Hippocampal formation (tissue), 2 donors: ENCODE measurements at places on chromosomes 7 and 10.
A peak's percentile ranks its signal among the peaks of the same experiment; 100 is the strongest.

- DNase-seq, result no peak
Observed at GRCh38 chr10:81303656-81304055, 571.3 kb upstream of the NRG3 start.

- peak; percentile 70 for DNase-seq
Observed at GRCh38 chr7:4681886-4682620, at the start of gene FOXK1. Gene FOXK1 (plus strand): TSS chr7:4682295. CDS start chr7:4682309, 14 bp downstream.

DNA sequence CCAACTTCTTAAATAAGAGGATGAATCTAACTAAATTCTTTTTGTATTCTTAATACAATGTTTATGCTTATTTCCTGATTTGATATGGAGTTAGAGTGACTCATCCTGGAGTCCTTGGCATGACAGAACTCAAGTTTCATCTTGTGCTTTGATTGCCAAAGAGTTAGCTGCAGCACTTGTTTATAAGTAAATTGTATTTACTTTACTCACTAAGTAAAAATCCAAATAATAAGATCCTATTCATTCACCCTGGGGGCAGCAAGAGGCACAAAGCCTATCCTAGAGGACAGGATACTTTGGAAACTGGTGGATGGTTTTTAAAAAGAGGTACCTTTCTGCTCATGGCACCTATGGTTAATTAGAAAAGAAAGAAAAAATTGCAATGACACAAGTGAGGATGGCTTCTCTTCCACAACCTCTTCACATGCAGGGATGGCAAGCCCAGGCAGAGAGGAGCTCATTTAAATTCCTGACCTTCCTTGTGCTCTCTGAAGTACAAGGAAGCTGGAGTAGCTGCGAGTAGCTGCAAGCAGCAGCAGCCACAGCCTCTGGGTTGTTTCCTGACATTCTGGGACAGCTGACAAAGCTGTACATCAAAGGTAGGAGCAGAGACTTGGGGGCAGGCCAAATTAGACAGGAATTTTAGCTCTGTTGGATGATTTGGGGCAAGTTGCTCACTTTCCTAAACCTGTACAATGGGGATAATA lies 28.5 kb upstream of the CROT start:
- DNase-seq, result no peak

DNA sequence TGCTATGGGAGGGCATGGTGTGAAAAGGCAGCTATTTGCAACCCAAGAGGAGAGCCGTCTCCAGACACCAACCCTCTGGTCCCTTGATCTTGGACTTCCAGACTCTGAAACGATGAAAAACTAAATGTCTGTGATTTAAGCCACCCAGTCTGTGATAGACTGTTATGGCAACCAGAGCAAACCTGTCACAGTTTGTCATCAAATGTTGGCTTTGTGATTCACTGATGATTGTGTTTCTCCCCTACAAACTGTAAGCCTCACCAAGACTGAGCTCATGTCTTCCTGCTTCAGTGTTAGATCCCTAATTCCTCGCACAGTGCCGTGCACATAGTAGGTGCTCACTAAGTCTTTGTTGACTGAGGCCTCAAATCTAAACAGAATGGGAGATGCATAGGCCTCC lies 224.6 kb upstream of the PITRM1 start:
- no peak for DNase-seq

DNA sequence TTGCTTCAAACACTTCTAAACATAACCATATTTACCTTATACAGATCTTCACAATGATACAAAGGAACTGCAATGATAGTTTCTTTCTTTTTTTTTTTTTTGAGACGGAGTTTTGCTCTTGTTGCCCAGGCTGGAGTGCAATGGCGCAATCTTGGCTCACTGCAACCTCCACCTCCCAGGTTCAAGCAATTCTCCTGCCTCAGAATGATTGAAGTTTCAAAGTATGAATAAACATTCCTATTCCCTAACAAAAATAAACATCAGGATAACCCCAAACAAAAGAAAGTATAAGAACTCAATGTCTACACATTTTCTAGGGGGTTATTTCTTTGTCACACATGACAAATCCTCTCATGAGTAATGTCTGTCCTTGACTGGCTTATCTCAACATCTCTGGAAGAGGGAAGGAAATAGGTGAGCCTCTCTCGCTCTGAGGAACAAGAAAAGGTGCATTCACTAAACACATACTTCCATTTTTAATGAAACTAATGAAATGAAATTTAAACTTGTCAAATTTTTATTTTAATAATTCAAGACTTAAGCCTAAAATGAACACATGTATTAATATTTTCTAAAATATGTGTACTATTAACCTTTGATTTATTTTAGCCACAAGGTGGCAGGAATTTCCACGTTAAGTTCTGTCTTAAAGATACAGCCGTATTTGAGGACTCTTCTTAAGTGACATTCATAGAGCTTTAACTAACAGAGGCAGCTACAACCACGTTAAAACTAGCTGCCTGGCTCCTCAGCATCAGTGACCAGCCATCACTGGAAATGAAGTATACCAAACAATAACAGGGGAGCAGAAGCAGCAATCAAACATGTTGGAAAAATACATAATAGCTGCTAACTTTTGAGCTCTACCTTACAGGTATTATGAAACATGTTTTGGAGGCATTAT lies 58.3 kb downstream of the MALSU1 start:
- DNase-seq, result no peak

DNA sequence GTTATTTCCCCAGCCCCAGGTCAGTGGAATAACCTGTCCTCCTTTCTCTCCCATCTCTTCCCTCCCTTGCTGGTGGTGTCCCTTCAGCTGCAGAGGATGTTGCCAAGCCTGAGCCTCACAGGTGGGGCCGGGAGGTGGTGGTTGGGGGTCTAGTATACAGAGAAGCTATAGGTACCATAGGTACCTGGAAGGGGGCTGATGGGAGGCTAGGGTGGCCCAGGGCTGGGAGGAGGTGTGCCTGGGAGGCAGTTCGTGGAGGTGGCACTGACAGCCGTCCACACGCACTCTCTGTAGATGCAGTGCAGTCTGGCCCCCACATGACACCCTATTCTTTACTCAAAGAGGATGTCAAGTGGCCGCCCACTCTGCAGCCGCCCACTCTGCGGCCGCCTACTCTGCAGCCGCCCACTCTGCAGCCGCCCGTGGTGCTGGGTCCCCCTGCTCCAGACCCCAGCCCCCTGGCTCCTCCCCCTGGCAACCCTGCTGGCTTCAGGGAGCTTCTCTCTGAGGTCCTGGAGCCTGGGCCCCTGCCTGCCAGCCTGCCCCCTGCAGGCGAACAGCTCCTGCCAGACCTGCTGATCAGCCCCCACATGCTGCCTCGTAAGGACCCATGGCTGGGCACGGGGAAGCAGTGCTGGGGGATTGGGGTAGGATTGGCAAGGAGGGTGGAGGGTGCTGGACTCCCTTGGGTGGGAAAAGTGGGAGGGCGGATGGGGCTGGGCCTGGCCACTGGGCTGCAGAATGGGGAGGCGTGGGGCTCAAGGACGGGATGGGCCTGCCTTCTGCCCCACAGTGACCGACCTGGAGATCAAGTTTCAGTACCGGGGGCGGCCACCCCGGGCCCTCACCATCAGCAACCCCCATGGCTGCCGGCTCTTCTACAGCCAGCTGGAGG lies 9.5 kb downstream of the IRF5 start:
- no peak for DNase-seq
